ENCODE measurements at places on chromosomes 2 and 18.

GRCh38 chr18:46516555-46516954 is 140.5 kb downstream of the LOXHD1 start:
- DNase-seq, result no peak

- no peak for DNase-seq
Measured at GRCh38 chr2:241561832-241562231, 3.3 kb downstream of the BOK start.

- no peak for DNase-seq
Measured at GRCh38 chr18:13471971-13472628, 253.5 kb downstream of the LDLRAD4 start.

DNA sequence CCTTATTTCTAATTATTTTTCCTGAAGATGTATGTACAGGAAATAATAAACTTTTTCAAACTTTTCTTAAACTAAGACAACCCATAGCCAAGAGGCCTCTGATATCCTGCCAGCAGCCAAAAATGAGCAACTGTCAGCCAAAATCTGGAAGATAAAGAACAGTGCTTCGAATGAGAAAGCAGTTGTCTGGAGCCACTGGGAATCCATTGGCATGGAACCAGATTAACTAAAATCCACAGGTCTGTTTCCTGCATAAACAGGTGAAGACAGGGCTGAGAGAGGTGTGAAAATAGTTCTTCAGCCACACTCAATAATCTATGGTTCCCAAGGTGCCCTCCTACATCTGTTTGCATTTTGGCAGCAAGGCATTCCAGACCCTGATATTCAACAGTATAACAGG is 1076.7 kb upstream of the PIK3C3 start:
- no peak for DNase-seq

- DNase-seq, result no peak
Measured at GRCh38 chr2:21291426-21291825, 167.7 kb downstream of the TDRD15 start.

GRCh38 chr2:55107436-55107835 is 57.2 kb upstream of the RTN4 start:
- DNase-seq, result no peak

DNA sequence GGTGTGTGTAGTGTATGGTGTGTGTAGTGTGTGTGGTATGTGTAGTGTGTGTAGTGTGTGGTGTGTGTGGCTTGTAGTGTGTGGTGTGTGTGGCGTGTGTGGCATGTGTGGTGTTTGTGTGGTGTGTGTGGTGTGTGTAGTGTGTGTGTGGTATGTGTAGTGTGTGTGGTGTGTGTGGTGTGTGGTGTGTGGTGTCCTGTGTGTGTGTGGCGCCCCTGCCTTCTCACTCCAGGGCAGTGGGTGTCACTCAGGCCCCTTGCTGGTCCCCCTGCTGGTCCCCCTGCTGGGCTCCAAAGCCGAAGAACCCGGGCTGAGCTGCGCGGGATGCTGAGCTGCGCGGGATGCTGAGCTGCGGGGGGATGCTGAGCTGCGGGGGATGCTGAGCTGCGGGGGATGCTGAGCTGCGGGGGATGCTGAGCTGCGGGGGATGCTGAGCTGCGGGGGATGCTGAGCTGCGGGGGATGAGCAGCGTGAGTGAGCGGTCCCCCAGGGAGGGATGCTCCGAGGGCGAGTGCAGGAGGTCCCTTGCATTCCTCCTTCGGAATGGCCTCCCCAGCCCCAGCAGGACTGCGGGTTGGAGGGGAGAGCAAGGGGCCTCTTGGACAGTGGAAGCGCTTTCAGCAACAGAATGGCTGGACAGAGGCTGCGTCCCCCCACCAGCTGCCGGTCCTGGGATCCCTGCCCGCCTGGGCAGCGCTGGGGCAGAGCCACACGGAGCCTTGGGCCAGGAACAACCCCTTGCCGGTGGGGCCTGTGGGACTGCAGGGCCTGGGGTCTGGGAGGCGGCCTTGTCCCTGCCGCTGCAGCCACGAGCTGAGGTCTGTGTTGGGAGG is 3.4 kb upstream of the RTP5 start:
- no peak for DNase-seq

GRCh38 chr2:113905886-113906285 is 16.0 kb downstream of the ACTR3 start:
- DNase-seq, result no peak

DNA sequence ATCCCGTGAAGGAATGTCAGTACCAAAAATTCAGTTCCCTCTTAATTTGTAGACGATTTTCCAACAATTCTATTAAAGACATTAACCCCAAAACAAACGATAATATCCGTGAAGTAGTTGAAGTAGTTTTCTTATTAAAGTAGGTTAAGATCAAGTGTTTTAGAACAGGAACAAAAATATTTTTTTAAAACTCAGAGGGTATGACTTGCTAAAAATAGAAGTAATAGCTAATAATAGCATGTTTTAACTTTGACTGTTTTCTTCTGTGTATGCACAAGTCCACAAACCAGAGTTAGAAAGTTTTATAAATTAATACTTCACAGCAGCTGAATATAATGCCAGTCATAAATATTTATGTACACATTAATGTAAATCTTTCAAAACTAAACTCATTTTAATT is 2.4 kb downstream of the DNAJC10 start:
- DNase-seq, result no peak

DNA sequence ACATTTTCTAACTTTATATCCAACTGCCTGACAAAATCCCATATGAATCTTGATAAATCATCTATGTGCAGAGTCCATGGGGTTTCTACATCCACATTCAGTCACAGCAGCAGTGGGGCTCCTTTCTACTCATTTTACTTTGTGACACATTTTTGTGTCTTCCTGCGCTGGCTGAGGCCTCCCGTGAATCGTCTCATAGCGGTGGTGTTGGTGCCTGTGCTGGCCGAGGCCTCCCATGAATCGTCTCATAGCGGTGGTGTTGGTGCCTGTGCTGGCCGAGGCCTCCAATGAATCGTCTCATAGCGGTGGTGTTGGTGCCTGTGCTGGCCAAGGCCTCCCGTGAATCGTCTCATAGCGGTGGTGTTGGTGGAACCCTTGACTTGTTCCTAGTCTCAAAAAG is 17.0 kb downstream of the SNED1 start:
- DNase-seq, result no peak

DNA sequence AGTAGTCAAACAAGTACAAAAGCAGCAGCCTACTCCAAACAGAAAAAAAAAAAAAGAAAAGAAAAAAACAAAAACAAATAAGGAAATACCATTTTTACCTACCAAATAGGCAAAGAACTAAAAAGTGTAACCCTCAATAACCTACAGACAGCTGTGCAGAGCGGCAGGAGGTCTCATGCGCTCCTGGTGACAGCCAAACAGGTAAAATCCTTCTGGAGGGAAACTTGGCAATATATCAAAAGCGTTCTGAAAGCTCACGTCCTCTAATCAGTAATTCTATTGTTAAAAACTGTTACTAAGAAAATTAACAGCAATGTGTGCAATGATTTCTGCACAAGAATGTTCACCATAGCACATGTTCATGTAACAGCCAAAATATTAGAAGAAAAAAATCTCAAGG is 105.6 kb downstream of the AFF3 start:
- no peak for DNase-seq

DNA sequence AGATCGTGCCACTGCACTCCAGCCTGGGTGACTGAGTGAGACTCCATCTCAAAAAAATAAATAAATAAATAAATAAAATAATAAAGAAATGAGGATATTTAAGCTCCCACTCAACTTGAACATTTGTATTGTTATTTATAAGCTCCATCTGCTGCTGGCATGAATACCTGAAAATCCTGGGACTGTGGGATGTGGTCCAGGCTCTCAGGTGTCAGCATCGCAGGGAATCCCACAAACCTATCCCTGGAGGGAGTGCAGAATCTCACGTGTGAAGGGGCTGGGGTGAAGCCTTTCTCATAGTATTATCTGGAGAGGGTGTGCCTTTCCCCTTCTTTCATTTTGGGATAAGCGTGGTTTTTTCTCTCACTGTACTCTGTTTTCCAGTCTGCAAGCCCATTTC is 47.4 kb upstream of the POLE4 start:
- DNase-seq, result no peak

DNA sequence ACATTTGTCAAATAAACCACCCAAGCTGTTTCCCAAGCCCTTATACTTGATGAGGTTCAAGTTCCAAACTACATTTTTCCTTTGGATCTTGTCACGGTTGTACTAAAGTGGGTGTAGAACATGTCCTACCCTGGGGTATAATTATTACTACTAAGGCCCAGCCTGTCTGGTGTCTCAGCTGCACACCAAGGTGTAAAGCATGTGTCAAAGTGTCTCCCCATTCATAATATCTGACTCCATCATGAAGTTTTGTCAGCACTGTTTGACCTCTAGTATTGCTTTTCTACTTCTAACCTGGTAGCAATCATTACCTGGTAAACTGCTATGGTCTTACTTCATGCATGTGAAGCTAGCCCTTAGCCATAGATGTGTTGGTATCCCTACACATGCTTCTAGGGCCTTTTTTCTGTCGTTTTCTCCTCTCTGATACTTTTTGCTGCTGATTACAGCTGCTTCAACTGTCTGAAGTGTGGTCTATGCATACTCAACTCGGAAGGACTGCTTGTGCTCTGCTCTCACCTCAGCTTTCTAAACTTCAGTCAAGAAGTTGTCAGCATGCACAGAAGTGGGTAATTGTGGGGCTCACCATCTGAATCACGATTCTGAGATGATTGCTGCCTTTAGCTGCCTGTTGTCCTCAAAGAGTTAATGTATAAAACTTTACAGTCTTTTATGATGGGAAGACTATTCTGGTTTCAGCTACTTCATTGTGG is 445.7 kb upstream of the TRIB2 start:
- no peak for DNase-seq

DNA sequence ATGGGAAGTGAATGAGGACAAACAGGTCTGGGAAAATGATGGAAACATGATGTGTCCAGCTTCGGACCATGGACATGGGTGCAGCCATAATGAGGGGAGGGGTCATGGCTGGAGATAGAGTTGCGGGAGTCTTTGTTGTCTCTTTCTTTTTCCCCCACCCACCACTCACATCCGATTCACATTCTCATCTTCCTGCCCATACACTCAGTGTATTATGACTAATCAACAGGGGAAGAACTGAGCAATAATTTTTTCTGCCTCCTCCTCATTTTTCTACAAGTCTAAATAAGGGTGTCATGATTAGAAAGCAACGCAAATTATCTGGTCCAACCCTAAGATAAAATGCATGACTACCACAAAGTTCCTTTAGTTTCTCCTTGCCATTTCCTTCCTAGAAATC is 5.7 kb upstream of the SERPINB2 start:
- DNase-seq, result no peak

GRCh38 chr2:148721520-148721931 is 77.0 kb downstream of the EPC2 start:
- DNase-seq, result no peak

GRCh38 chr2:148023861-148024260 is 3.0 kb downstream of the MBD5 start:
- no peak for DNase-seq

DNA sequence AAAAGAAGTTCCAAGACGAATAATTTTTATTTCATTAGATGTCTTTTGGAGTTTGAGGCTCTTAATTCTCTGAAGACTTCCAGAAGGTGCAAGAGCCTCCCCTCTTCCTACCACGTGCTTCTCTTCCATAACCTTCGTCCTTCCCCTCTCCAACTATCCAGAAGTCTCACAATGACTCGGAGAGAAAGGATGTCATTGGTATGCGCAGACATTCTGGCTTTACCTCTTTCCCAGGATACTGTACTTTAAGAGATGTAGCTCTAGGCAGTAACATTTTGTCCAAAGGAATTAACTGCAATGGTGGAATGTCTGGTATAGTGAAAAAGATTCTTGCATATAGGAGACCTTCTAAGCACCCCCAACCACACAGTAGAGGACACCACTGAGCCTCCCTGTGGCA is 249.0 kb upstream of the OSR1 start:
- DNase-seq, result no peak

GRCh38 chr2:9949239-9949991 is 2.1 kb upstream of the GRHL1 start:
- no peak for DNase-seq

GRCh38 chr2:207066791-207067460 is 98.8 kb downstream of the KLF7 start:
- no peak for DNase-seq

GRCh38 chr18:55549474-55550104 is 38.4 kb downstream of the TCF4 start:
- no peak for DNase-seq

- DNase-seq, result no peak
Measured at GRCh38 chr2:207833251-207833751, 63.6 kb upstream of the FZD5 start.

DNA sequence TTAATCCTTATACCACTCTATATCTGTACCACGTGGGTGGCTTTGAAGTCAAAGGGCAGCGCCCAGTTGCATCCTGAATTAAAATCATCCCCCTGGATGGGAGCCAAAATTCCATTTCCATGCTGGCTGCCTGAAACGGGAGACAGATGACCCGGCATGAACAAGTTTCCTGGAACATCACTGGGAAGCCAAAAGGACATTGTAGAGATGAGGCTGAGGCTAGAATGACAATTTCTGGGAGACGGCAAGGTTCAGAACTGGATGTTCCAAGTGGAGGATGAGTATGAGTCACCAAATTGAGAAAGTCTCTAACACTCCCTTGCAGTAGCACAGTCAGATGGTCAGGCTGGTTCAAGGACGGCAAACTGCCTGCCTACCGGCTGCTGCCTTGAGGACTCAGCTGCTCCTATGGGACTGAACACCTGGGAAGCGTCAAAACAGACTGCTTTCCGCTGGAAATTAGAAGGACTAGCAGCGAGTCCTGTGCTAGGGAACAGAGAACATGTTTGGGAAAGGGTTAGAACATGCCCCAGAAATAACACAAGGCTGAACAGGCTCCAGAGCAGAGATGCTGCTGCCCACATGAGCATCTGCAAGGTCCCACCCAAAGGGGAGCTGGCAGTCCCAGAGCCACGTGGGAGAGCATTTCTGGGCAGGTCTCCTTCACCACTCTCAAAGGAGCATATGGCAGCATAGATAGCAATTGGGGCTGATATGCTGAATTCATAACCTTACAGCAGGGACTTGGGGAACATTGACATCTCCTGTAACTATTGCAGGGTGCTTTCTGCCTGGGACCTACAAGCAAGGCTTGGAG is 32.0 kb downstream of the YPEL5 start:
- DNase-seq, result no peak

DNA sequence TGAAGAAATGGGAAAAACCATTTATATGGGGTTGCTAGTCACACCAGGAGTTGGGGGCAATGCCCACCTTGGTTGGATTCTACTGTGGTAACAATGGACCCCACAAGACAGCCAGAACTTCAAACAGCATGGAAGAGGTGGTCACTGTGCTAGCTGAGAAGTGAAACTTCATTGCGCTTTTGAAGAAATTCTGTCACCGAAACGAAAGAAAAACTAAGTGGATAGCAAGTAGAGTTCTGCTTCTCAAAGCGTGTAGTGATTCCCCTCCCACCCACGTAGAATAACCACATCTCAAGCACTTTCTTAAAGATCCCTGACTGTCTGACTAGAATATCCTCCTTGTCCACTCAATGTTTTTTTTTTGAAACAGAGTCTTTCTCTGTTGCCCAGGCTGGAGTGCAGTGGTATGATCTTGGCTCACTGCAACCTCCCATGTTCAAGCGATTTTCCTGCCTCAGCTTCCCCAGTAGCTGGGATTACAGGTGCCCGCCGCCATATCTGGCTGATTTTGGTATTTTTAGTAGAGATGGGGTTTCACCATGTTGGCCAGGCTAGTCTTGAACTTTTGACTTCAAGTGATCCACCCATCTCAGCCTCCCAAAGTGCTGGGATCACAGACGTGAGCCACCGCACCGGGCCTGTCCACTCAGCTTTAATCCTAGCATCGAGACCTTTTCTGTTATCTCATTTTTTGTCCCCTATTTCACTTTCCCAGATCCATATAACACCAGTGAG is 30.1 kb upstream of the CCL20 start:
- DNase-seq, result no peak
